ENCODE measurements at places on chromosomes 2 and 18.

DNA sequence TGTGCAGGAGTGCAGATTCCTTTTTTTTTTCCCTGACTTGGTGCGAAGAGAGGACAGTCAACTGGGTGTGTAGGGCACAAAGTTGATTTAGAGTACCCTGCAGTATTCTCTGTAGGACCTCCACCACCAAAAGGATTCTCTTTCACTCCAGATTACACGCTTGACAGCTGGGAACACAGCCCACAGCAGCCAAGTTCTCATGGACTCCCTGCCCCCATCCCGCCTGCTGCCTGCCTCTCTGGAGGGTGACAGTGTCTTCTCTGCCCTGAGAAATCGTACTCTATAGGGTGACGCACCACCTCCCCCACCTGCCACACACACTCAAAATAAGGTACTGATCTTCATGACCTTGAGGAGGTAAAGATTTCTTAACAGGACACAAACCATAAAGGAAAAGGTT, 26.6 kb upstream of the IHH start:
- DNase-seq = no peak

GRCh38 chr2:85585781-85586105, 1.5 kb downstream of the VAMP5 start:
- DNase-seq = peak; percentile 66

DNA sequence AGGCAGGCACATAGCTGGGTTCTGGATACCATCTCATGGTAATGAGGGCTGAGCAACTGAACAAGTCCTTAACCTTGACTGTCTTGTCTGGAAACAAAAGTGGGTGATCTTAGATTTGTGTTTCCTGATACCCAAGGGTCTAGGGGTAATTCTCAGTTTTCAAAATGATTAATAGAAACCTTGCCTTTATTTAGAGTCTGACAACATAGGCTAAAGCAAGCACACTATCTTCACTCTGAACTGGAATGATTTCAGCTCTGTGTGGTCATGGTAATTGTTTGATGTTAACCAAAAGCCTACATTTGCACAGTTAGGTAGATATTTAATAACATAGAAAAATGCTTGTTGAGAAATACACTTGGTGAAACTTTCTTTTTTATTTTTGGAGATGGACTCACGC, 6.8 kb upstream of the LAMA3 start:
- DNase-seq = no peak

DNA sequence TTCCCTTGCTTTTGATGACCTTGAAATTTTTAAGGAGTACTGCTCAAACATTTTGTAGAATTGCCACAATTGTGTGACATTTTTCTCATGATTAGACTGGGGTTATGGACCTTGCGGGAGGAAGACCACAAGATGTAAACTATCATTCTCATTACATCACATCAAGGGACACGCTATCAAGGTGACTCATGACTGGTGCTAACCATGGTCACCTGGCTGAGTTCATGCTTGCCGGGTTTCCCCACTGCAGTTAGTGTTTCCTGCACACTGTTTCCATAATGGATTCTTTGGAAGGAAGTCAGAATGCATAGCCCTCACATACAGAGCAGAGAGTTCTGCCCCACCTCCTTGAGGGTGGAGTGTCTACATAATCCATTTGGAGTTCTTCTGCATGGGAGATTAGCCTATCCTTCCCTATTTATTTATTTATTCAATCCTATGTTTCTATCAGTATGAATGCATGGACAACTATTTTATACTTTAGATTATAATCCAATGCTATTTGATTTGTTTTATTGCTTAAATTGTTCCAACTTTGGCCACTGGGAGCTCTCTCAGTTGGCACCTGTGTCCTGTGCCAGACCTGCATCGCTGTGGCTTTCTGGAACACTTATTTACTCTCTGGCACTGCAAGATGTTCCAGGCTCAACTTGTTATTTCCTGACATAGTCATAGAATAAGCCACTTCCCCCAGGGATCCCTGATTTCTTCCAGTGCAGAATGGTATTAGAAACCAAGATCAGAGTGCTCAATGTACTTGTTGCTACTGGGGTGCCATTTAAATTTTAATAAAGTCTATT, 6.0 kb downstream of the MC2R start:
- no peak for DNase-seq

GRCh38 chr2:172564376-172564775, 8.5 kb downstream of the PDK1 start:
- DNase-seq = peak; percentile 64

GRCh38 chr2:95265182-95265581, 9.1 kb upstream of the PROM2 start:
- no peak for DNase-seq

DNA sequence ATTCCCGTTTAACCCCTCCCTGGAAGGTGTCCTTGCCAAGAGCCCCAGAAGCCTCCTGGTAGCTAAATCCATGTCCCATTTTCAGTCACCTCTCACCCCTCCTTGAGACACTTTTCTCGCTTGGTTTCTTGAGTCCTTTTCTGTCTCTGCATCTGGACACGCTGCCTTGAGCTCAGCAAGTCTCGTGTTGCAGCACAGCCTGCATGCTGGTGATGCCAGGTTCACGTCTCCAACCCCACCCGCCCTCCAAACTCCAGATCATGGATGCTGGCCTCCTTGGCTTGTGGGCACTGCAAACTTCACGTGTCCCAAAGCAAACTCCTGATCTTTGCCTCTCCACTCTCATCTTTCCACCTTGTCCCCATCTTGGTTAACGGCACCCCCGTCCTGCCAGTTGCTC, 39.3 kb downstream of the CENPO start:
- DNase-seq = no peak

DNA sequence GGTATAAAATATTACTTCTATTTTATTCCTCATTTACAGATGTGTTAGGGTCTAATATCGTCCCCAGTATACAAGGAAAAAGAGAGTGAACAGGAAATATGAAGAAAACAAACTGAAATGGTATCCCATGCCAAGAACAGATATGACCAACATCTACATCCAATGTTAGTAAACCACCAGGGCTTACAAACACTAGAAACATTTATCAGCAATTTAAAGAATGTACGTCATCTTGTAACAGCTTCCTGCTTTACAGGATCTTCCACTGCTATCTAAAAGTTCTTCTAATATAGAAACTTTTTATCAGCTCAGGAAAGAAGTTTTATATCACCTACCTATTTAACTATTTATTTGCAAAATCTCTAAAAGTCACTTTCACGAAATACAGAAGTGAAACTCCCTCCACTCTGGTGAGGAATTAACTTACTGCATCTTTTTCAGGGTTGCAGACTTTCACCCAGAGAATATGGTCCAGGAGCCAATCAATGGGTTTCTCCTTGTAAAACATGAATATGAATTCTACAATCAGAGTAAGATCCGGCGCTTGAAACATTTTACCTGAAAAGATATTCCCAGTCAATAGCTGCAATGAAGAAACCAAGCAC, 35.2 kb downstream of the UNC50 start:
- DNase-seq = no peak

Measured in fibroblast of mammary gland (primary cell).